Activated CD4-positive, alpha-beta T cell treated with anti-CD3 and anti-CD28 coated beads, Interleukin-2, amount 50 U/mL, for 48 hours (primary cell): ENCODE measurements at places on chromosomes 13 and 19.
A peak's percentile ranks its signal among the peaks of the same experiment; 100 is the strongest.

GRCh38 chr19:8513036-8513686, 806 bp downstream of the ZNF414 start:
- no peak for DNase-seq

- no peak for DNase-seq
These were observed 1115.4 kb downstream of the SLITRK1 start for GRCh38 chr13:82766732-82767321.

DNA sequence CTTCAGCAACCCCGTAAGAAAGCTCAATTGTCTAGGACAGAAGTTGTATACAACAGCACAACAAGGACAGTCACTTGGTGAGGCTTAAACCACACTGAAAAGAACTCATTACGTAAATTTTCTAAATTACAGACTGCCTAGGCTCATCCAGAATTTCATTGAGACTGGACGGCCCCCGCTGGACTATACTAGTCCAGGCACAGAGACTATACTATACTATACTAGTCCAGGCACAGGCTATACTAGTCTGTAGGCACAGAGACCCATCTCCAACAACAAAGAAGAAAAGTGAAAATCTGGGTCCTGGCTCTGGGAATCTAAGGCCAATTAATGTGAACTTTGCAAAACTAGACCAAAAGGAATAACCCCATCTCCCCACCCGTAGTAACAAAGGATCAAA, 700 bp downstream of the ZNF816 start:
- no peak for DNase-seq

GRCh38 chr19:6678690-6679109, 8.7 kb upstream of the TNFSF14 start:
- DNase-seq = peak; percentile 83

DNA sequence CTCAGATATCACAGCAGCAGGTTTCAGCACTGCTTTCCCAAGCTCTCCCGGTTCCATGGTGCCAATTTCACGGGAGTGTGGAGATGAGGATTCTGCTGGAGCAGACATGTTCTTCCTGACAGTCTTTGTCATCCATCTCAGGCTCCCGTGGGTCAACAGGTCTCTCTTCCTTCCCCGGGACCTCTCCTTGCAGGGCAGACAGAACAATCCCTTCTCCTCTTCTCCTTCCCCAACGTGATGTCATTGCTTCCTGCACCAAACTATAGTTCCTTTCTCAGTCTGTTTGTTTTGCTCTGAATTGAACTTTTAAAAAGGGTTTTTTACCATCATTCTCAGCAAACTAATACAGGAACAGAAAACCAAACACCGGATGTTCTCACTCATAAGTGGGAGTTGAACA, 107.9 kb downstream of the ZNF536 start:
- no peak for DNase-seq

- DNase-seq = no peak
These were observed 124.1 kb downstream of the CRYL1 start for GRCh38 chr13:20401531-20401930.

- DNase-seq = no peak
These were observed 10.8 kb downstream of the CLEC4M start for GRCh38 chr19:7773841-7774240.

- no peak for DNase-seq
These were observed 68.2 kb upstream of the MED4 start for GRCh38 chr13:48163061-48163460.

DNA sequence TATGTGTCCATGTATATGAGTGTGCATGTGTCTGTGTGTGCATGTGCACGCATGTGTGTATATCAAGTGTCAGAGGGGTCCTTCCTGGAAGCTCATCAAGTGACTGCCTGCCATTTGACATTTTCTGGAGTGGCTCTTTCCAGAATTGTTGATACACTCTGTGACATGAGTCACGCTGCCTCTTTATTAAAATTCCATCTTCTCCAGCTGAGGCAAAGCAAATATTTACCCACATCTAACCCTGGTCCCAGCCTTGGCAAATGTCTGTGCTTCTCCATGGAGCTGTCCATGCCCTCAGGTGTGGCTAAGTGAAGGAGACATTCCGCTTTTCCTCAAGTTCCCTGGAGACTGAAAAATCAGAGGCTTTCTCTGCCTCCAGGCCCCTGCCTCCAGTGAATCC, 88.2 kb upstream of the MBNL2 start:
- no peak for DNase-seq

DNA sequence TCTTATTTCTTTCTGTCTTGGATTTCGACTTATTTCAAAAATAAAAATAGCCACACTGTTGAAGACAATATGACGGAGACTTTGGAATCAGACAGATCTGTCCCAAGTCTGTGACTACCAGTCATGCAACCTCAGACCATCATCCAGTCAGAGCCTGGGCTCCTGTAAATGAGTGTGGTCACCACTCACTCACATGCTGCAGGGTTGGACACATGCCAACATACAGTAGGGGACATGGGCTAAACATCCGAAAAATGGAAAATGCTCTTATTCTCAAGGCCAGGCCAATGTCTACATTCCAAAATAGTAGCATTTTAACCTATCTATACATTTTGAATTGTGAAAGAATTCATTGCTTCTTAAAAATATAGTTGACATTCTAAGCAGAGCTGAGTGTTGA, 75.5 kb upstream of the EDNRB start:
- DNase-seq = no peak

DNA sequence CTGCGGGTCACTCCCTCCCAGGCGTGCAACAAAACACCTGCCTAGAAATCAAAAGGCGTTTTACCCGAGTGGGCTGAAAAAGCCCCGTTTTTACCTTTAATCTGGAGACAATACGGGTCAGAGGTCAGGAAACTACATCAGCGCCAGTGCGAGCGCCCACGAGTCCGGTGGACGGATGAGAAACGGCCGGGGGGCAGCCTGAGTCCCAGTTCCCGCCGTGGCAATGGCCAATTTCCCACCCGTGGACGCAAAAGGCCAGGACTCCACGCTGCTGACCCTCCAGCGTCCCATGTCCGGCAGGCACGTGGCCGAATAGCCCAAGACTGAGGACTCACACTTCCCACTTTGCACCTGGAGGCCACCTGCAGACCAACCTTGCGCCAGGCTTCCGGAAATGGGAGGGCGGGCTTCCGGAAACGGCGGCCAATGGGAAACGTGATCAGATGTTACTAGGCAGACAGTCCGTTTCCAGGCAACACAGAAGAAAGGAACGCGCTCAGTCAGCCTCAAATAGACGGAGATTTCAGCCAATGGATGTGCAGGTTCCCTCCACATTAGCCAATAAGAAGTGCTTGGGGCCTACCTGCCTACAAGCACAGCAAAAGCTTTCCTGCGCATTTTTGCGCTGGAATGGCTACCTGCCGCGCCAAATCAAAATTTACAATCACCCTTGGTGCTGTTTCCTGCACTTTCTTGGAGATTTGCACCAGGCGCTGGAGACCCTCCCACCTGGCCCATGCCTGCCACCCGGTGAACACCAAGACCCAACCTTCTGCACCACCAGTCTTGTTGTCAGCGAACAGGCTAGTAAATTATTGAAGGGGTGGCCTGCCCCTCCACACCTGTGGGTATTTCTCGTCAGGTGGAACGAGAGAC, 47.4 kb downstream of the ZFP14 start:
- peak; percentile 62 for DNase-seq

DNA sequence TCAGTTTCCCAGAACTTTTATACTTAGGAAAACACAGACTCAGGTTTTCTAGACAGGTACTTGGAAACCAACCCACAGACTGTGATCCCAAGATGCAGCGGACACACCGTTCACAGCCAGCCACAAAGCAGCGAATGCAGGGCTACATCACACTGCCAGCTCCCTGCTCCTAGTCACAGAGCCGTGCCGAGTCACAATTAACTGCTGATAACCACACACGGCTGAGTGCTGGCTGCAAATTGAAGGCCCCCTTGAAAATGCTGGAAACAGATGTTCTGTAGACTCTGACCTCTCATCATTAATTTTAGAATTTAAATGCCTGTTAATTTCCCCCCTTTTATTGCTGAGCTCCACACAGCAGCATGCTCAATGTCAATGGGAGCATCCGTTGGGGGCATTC, 78.6 kb upstream of the SIAH3 start:
- no peak for DNase-seq

GRCh38 chr19:11169896-11170678, 14.5 kb upstream of the SPC24 start:
- DNase-seq = no peak

DNA sequence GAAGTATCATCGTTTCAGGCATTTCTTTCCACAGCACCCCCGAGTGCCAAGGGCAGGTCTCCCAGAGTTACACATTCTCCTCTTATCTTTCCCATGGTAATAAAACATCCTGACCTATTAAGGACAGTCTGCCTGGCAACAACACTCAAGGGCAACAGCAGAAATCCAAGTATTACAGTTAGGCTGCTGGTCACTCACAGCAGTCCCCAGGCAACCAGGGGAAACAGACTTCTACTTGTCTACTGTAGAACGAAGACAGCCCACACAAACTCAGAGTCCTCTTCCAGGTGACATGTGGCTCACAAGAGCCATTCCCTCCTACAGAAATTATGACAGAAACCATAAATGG, 24.3 kb downstream of the RCBTB1 start:
- DNase-seq = no peak

- DNase-seq = no peak
These were observed 284.3 kb upstream of the MAB21L1 start for GRCh38 chr13:35760735-35761281.

- no peak for DNase-seq
These were observed 126.8 kb upstream of the SPATA13 start for GRCh38 chr13:24033527-24034302.

GRCh38 chr13:50463719-50464118, 379.8 kb downstream of the DLEU7 start:
- no peak for DNase-seq

GRCh38 chr13:75372923-75373841, 108.8 kb downstream of the TBC1D4 start:
- DNase-seq = no peak

- DNase-seq = no peak
These were observed 59.0 kb upstream of the FGF14 start for GRCh38 chr13:102460806-102461205.

DNA sequence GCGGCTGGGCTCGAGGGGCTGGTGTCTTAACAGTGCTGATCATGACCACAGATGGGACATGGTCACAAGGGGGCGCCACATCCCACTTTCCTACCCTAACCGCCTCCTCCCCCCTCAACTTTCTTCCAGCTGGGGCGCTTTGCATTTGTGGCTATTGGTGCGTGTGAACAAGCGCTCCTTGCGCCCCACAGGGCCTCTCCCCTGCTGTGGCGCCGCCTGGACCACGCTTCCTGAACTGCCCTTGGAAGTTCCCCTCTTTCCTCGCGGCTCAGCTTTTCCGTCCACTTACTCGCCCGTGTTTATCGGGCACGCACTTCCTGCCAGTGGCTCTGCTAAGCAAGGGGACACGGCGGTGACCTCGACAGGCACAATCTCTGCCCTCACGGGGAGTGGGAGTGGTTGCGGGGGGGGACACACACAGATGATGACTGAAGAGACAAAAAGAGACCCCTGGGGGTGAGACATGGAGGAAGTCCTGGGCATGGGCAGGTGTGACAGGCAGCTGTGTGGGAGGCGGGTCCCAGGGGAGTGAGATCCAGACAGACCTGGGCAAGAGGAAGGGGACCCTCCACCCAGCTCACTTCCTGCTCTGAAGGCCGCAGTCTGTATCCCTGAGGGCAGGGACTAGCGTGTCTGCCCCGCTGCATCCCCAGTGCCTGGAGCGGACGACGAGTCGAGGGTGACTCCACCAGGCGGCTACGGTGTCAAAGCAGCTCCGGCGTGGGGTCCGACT, 40.3 kb downstream of the ZNF787 start:
- peak; percentile 86 for DNase-seq

- no peak for DNase-seq
These were observed 5.7 kb upstream of the LYPD3 start for GRCh38 chr19:43471091-43471490.

GRCh38 chr19:35879770-35880317, 11.5 kb downstream of the APLP1 start:
- DNase-seq = peak; percentile 92
